ENCODE measurements at places on chromosomes 3 and 15.

DNA sequence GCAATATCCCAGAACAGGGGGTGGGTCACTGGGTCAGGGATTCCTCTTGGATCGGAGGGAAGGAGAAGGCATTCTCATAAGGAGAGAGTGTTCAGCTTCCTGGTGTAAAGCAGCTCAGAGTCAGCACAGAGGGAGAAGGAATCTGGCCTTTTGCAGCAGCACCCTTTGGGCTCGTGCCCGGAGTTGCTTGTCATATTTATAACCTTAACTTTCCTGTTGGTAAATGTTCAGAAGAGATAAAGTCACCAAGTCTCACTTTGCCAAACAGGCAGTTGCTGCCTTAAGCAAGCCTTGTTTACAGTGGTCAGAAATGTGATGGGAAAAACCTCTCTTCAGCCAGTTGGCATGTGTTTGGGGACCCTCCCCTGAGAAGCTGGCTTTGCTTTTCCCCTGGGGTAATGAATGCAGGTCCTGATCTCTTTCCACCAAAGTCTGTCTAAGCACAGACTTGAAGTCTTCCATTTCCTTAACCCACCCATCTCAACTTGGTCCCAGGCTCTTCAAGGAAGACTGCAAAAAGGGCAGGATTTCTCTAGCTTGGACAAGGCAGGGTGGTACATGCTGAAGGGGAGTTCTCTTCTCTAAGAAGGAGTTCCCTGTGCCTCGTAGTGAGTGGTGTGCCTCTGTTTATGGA, 206.9 kb upstream of the BHLHE40 start:
- DNase-seq = no peak

GRCh38 chr3:43817825-43818224, 127.1 kb downstream of the ABHD5 start:
- no peak for DNase-seq

GRCh38 chr3:19947549-19948225, 790 bp downstream of the RAB5A start:
- no peak for DNase-seq

DNA sequence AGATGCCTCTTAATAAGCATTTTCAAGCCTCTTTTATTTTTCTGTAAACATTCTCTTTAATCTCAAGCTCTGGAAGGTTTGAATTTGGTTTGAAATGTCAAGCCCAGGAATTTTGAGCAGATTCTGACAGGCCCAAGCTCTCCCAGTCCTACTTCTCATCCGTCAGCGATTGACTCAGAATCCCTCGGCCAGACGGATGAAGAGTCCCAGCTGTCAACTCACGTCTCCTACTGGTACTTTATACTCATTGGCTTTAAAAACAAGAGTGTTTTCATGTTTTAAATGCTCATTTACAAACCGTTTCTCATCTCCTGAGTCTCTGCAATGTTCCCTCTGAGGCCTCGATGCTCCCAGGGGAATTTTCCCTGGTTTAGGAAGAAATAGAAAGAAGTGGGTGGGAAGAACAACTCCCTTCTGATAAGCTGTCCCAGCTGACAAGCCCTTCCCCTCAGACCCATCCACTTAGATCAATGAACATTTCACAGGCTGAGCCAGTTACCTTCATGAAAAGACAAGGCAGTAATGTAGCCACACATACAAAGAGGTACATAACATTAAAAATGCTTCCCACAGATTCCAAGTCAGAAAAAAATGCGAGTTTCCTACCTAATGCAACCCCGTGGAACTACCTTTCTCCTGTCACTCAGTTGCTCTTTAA, 478.2 kb upstream of the DPH6 start:
- no peak for DNase-seq

GRCh38 chr3:10780922-10781321, 35.1 kb upstream of the SLC6A11 start:
- no peak for DNase-seq

All from activated naive CD4-positive, alpha-beta T cell (primary cell).